ENCODE measurements at places on chromosomes 13 and 19.
A peak's percentile ranks its signal among the peaks of the same experiment; 100 is the strongest.

GRCh38 chr13:32272021-32272683 lies 43.0 kb downstream of the ZAR1L start:
- no peak for DNase-seq

DNA sequence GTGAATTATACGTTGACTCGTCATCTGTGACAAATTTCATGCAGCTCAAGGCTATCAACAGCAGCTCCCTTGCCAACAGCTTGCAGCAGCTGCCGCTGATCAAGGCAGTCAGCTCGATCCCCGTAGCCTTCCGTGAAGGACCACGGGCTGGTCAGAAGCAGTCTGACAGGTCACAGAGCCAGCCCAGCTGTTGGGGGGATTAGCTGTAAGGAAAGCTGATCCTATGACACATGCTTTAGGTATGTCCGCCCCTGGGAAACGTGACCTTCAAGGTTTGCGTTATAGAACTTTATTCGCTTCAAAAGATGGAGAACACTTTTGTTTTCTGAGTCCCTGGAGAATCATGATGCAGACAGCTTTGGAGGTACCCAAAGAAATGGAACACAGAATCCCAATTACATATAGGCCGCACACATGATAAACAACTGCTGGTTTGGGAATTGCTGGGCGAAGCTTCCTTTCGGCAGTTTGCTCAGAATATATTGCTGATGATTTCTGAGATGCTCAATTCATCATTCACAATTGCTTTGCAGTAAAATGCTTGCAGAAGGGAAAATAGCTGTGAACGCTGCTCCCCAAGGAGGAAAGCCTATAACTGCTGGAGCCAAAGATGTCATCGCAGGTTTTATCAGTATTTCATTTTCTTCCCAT lies 62.6 kb upstream of the USP29 start:
- no peak for DNase-seq

DNA sequence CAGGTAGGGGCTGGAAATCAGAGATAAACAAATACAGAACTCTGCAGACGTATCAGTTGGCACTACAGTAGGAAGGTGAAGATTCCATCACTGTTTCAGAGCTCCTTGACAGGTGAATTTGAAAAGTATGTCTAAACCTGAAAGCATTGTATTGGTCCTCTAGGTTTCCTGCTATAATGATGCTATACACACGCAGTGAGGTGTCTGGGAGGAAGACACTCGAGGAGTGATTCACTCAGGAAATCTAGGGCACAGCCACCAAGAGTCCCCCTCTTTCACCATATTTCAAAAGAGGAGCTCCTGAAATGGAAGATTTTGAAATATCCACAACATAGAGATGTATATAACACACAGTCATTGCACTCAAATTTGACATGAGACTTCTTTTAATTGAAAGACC lies 331.0 kb upstream of the DACH1 start:
- no peak for DNase-seq

DNA sequence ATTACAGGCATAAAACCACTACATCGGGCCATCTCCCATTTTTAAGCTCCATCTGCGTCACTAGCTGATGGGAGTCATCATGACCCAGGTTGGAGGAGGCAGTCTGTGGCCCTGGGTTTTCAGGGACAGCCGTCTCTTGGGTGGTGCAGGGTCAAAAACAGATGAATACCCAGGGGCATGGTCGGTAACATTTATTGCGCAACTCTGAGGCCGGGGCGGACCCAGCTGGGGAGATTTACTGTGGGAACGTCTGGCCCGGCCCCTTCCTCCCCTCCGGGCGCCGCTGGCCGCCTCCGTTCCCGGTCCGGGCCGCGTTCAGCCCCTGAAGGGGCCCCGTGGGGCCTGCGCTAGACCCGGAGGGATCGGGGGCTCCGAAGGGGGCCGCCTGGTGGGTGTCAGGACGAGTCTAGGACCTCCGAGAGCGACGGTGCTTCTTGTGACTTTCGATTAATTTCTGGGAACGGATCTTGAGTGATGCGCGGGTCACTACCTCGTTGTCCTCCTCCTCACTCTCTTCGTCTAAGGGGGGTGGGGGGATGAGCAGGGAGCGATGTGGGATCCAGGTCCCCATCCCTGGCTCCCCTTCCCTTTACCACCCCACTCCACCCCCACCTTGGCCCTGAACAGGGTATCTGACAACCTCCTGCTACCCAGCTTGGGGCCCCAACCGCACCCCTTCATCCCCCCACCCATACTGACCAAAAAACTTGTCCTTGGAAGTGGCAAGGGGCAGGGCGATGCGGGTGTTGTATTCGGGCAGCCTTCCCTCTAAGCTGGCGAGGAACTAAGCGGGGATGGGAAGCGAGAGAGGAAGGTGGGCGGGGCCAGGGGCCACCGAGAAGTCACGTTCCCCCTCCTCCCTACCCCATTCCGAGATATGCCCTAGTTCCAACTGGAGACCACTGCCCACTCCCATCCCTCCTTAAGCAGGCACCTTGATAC lies 1.6 kb upstream of the RGL3 start:
- DNase-seq = no peak

DNA sequence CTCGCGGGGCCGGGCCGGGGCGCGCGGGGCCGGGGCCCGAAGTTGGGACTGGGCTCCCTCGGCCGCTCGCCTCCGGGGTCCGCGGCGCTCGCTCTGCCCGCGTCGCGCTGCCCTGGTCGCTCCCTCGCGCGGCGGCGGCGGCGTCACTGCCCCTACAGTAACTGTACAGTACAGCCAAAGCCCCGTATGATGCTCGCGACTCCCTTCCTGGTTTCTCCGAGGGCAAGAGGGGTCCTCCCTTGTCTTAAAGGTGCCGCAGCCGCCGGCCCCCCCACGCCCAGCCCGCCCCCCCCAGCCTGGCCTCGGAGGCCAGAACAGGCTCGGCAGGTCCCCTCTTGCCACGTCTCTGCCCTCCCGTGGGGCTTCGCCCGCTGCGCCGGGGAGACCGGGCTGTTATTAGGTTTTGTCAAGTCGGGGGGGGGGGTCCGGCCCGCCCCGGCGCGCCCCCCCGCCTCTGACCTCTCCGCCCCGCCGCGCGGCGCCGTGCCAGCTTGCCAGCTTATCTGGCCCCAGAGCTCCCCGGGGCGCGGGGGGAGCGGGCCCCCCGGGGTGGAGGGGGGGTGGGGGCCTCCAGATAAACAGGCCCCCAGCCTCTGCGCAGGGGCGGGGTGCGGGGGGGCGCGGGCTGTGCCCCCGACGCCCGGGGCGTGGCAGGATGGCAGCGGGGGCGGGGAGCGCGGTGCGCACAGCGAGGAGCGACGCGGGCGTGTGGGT lies at the start of gene ZBTB7A:
TSS of gene ZBTB7A (minus strand) at position 218 of the 714 bp plus-strand sequence. CDS start 11,667 bp downstream, outside the sequence.
- peak; percentile 81 for DNase-seq

GRCh38 chr19:3494051-3494450 lies 6.4 kb downstream of the DOHH start:
- no peak for DNase-seq

GRCh38 chr19:38233740-38234251 lies 9.8 kb upstream of the DPF1 start:
- DNase-seq = peak; percentile 73

- DNase-seq = no peak
Measured at GRCh38 chr19:31583148-31583547, 233.9 kb upstream of the TSHZ3 start.

- DNase-seq = no peak
Measured at GRCh38 chr19:40512473-40513344, 45.9 kb downstream of the SPTBN4 start.
